ENCODE measurements at places on chromosomes 6 and 20.

GRCh38 chr20:58150772-58151171, 77.7 kb downstream of the ANKRD60 start:
- DNase-seq = no peak

DNA sequence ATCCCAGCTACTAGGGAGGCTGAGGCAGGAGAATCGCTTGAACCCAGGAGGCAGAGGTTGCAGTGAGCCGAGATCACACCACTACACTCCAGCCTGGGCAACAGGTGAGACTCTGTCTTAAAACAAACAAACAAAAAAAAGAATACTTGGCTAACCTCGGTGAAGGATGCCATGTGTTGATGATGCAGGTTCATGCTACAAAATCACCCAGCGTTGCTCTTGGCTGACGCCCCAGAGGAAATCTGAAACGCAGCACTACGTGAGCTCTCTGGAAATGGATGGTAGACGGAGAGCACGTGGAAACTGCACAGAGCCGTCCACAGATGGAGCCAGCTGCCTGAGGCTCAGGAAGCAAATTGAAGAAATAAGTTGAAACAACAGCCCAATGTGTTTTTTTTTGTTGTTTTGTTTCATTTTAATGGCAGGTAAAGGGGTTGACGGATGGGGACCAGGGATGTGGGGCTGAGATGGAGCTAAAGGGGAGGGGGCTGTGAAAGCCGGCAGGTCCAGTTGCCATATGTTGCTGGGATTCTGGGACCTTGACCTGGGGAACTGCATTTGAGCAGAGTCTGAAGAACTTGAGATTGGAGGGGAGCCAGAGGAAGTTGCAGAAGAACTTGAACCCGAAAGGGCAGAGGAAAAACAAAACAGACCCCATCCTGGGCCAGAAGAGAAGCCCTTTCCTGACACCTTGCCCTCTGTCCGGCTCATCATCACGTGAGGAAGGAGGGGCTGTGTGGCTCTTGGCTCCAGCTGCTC, 12.8 kb upstream of the MANBAL start:
- DNase-seq = peak; percentile 94

DNA sequence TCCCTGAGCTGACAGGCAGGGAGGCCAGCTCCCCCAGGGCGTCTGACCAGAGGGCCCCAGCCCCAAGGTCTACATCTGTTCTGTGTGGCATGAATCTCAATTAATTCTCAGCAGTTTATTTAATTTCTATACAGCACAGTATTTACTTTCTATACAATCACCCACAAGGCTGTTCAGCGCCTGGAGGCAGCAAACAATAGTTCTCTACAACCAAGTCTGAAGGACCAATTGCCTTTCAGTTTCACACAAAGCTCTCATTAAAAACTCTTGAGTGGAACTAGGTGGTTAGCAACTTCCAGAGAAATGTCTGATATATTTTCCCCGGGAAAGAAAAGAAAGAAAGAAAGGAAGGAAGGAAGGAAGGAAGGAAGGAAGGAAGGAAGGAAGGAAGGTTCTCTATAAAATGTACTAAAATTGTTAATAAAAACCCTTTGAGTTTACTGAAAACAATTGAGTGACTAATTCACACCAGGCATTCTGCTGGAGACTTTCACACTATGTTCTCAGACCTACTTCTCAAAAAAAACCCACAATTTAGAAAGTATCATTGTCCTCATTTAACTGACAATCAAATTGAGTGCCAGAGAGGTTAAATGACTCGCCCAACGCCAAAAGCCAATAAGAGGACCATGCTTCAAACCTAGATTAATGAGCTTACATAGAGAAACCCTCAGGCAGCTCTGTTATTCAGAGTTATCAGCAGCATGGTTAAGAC, 62.5 kb downstream of the METTL24 start:
- no peak for DNase-seq

- no peak for DNase-seq
These were observed 45.0 kb downstream of the GNAS start for GRCh38 chr20:58897488-58897887.

- DNase-seq = peak; percentile 63
These were observed 21.5 kb upstream of the AAR2 start for GRCh38 chr20:36214684-36215256.

All from foreskin fibroblast (primary cell).